ENCODE measurements at places on chromosomes 5 and 9.

DNA sequence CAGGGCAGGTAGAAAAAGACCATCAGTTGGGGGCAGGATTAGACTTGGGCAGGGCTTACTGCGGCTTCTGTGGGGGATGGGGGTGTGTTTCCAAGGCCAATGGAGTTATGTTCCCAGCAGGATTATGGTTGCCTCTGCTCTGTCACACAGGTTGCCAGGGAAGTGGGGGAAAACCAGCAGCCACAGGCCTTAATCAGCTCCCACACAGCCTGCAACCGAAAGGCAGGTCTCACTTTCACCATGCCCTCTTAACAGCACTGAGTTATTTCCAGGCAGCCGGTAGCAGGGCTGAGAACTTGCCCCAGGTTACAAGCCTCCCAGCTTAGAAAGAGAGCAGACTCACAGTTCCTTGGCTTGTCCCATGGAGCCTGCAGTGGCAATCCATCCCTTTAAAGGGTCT is 205.5 kb downstream of the FGF10 start:
- no peak for DNase-seq

DNA sequence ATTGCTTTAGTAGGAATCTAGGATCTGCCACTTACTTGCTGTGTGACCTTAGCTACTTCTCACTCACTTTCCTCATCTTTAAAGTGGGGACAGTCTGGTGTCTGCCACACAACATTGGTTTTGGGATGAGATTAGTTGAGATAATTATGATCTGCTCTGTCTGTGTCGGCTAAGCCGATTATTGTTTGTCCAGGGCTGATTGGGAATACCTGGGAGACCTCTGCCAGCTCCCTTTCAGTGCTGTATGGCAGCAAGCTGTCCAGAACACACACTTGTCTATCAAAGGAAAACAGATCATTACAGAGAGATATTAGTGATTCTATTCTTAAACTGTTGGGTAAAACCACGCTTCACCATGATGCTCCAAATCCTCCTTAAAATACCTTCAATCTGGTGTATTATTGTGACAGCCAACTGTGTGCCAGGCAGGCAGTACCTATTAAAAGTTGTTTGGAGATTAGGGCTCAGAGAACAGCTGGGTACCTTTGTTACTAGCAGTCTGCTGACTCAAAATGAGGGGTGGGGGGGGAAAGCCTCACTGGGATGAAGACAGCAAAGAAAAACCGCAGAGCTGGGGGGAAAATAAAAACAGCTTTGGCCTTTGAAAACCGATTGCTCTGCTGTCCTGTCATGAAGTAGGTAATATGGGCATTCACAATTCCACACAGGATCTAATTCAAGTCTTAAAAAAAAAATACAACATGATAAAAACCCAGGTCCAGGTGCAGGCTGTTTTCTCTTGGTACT is 458.4 kb upstream of the C9orf72 start:
- DNase-seq = no peak

- DNase-seq = no peak
Measured at GRCh38 chr5:143046314-143046713, 276.1 kb downstream of the ARHGAP26 start.

- no peak for DNase-seq
Measured at GRCh38 chr5:553874-554273, 29.6 kb upstream of the SLC9A3 start.

- DNase-seq = peak; percentile 13
Measured at GRCh38 chr5:10635867-10636350, 72.0 kb downstream of the ANKRD33B start.

GRCh38 chr9:69292078-69292477 is 32.9 kb upstream of the ENTREP1 start:
- DNase-seq = no peak

DNA sequence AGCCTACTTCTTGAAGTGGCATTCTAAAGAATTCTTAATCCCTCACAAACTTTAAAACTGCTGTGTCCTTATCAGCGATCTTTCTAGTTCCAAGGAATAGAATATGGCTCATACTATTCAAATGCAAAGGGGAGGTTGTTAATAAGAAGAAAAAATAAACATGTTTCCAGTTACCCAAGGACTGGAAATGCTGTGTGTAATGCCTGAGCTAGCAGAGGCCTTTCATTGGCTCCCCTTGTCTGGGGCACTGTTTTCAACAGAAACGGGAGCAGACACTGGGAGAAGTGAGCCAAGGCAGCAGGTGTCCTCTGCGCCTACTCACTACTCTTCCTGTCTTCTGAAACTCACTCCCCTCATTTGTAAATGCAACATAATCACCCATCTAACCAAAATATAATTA is 253.0 kb downstream of the MARCHF11 start:
- no peak for DNase-seq

- DNase-seq = no peak
Measured at GRCh38 chr9:124721109-124721906, 49.8 kb downstream of the NR6A1 start.

- no peak for DNase-seq
Measured at GRCh38 chr9:75142202-75142601, 53.9 kb downstream of the OSTF1 start.

DNA sequence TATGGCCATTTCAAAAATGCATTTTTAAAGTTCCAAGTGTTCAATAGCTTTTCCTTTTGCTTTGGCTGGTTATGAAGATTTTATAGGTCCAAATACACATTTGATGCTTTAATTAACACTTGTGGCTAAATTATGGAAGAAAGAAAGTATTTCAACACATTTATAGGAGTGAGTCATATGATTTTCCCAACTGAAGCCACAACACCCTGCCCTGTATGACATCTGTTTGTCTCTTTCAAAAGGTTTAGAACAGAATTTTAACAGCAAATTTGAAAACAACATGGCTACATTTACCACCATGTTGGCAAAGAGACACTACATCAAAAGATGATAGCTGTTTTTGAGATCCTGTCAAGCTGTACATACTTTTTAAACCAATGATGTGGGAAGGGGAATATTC is 99.4 kb downstream of the TMEM174 start:
- no peak for DNase-seq

- DNase-seq = no peak
Measured at GRCh38 chr5:31890046-31890445, 251.1 kb downstream of the PDZD2 start.

DNA sequence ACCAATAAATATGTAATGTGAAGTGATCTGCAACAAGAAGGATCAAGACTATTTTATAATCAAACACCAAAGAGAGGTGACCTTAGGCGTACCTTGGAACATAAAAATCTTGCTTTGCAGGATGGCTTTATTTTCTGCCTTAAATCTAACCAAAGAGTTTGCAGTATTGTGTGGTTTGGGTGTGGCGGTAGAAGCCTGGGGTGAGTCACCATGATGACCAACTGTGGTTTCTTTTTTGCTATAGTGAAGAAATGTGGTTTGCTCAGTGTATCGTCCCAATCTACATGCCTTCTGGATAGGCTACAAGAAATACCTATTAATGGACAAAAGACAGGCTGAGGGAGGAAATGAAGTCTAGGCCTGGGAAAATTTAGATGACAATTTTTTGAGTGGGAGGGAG is 5.1 kb upstream of the CAST start:
- peak; percentile 96 for DNase-seq

- no peak for DNase-seq
Measured at GRCh38 chr5:1912951-1913565, 30.3 kb upstream of the IRX4 start.

- DNase-seq = no peak
Measured at GRCh38 chr5:15897656-15898055, 281.9 kb downstream of the MARCHF11 start.

DNA sequence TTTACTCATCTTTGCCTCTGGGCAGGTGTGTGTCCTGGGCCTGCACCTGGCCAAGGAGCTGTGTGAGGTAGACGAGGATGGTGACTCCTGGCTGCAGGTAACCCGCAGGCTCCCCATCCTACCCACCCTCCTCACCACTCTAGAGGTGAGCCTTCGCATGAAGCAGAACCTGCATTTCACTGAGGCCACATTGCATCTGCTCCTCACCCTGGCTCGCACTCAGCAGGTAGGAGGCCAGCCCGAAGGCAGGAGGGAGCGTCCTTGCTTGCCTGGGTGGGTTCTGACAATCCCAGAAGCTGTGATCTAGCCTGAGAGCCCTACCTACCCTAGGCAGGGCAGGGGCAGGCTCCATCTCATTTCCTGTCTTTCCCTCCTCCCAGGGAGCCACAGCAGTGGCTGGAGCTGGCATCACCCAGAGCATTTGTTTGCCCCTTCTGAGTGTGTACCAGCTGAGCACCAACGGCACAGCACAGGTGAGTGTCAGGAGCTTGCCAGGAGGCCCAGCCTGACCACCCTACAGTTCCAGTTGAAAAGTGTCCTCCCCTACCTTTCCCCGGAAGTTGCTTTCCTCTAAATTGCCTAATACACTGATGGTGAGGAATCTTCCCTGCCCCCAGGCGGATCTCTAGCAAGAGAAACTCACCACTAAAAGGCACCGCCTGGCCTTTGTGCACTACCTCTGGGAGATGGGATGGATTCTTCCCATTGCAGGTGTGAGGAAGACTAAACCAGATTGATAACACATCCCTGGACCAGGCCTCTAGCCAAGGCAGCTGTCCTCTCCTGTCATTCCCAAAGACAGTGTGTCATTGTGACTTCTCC is 26.4 kb downstream of the SH3GLB2 start:
- DNase-seq = no peak

GRCh38 chr5:172624996-172625964 is 15.8 kb upstream of the NEURL1B start:
- DNase-seq = no peak

- no peak for DNase-seq
Measured at GRCh38 chr5:39197556-39197955, 21.8 kb downstream of the FYB1 start.

DNA sequence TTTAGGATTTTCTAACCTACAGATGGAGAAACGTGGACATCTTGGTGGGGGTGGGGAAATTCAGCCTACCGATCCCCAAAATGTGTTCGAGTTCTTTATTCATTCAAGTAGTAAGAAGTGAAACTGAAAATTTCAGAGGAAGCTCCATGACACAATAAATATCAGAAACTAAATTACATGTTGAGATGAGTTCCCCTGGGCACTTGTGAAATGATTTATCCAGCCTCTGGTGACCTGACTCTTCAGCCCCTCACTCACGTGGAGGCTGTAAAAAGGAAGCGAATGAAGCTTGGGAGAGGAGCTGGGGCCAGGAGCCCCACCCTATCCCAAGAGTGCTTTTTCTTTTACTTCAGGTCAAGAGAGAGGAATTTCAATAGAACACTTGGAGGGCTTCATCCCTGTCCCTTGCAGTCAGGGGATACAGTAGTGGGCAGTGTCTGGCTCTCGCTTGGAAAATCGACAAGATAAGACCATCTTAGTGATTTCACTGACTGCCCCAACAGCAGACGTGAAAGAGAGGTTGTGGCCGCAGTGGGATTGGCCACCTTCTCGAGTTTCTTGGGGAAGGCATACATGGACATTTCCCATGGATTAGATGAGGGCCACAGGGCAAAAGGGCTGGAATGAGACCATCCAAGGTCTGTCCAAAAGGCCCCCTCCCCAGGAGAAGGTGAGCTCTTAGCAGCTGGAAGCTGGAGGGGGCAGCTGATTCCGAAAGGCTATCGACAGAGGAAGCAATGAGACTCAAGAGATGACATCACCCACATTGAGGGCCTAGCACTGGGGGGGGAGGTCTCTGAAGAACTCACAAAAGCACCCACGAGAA is 76.8 kb upstream of the SH3PXD2B start:
- DNase-seq = no peak

GRCh38 chr5:150487199-150488061 is 20.5 kb upstream of the NDST1 start:
- DNase-seq = peak; percentile 44

DNA sequence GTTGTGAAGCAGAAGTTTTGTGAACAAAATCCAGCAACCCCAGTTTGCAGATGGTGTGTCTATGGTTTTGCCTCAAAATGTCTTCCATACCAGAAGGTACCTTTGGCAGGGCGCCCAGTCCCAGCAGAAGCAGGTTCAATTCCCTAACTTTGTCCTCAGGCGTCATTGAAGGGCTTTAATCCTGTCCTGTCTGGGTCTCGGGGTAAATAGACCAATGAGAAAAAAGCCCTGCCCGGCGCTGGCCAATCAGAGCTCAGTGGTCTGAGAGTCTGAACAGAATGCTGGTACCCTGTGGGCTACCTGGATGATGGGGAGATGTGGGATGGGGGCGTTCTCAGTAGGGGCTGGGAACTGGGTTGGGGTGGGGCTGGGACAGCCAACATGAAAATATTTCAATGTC is 6.2 kb upstream of the ST6GALNAC4 start:
- DNase-seq = no peak

DNA sequence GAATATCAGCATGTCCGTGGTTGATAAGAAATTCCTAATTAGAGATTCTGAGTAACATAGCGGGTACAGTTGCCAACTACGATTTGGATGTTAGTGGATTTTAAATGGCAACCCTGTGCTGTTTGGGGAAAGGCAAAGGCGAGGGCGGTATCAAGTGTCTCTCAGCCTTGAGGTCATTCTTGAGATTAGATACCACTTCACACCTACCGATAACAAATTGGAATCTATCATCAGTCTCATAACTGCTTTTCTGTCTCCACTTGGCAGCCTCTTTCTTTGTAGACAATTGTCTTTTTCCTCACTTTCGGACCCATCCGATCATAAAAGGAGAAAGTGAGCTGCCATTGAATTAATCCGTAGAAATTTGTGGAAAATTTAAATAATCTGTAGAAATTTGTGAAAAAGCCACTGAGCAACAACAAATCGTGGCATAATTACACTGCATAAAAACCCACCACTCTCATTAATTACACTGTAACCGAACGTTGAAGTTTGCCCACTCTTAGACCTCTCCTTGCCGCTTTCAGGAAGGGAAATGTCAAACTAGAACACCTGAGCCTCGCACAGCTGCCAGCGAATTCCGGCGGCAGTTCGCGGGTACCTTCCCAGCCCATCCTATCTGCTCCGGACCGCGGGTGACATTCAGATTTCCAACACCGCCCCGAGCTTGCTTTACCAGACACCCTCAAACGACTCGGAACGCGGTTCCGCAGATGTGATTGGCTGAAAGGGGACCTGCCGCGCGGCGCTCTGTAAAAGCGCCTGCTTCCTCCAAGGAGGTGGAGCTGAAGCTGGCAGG is 849 bp upstream of the RGMB start:
- DNase-seq = no peak

DNA sequence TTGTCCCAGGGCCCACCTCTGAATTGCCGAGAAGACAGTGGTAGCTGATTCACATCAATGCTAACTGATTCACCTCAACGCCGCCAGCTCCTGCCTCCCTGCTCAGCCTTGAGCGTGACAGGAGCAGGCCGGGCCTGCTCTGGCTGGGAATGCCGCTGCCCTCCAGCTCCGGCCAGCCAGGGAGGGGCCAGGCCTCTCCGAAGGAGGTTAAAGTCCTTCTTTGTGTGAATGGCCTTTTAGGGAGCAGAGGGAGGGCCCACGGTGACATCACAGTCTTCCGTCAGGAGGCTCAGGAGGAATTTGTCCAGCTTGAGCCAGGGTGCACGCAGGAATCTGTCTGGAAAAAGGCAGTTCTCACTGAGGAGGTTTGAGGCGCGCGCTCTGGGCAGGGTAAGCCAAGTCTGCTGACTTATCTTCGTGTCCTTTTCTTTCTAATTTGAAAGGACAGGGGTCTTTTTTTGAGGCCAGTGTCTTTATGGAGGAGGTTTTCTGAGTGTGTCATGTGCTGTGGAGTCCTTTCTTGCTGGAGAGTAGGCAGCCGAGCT is 82.7 kb downstream of the C9orf152 start:
- DNase-seq = peak; percentile 95
